NB4 (cell line): ENCODE measurements at places on chromosomes 4 and X.

DNA sequence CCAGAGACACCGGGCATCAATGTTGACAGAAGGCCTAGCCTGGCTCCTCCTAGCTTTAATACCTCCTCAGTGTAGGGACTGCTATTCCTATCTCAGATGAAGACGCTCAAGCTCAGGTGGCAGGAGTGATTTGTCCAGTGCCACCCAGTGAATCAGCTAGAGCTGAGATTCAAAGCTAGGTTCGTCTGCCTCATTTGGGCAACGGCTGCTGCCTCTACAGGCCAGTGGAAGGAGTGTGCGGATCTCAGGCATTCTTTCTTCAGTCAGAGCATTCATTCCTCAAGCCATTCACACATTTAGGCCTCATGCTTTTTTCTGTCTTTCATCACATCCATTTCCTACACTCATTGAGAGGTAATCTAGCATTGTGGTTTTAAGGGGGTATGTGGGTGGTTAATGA, 7.3 kb downstream of the TSR2 start:
- DNase-seq, result peak; percentile 21

DNA sequence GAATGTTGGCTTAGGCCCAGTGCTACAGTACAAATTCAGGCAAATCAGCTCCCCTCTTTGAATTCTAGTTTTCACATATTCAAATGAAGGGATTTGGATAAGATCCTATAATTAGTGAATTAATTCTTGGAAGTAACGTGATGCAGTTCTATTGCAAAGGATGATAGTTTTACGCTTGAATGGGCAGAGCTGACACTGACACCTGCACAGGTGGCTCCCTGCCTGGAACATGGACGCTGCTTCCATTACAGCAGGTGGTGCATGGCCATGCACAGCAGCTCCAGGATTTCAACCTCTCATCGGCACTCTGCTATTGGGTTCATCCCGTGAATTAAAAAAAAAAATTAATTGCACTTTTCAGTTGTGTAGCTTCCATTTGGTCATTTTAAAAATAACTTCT, 28.4 kb upstream of the RPS6KA6 start:
- DNase-seq, result no peak

- no peak for DNase-seq
Measured at GRCh38 chr4:176939445-176939844, 146.7 kb upstream of the VEGFC start.

DNA sequence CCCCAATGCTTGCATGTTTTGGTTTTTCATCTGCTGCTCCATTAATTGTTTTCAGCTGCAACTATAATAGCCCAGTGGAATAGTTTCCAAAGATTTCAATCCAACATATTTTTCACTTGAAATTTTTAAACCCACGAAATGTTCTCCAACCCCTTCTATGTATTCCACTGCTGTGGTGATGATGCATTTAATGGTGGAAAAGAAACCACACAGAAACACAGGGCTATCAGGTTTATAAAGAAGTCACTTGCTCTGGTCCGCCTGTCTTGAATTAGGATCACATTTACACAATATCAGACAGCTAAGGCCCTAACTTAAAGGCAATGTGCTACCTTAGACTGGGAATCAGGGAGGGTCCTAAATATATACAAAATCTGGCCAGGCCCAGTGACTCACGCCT, 35.0 kb downstream of the OPHN1 start:
- no peak for DNase-seq

DNA sequence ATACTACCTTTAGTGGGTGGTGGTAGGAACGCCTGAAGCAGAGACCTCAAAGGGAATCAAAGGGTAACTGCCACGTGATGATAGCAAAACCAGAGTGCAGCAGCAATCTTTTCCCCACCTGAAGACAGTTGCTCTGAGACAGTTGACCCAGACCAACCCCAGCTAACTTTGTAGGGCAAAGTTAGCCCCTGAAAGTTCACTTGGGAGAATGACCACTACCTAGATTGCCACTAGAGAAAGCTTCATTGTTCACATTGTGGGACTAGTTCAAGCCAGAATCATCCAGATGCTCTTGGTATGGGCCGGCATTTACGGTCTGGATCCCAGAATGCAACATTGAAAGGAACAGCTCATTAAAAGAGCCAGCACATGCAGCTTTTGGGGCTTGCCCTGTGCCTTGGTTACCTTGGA, 4.1 kb downstream of the SEPTIN6 start:
- no peak for DNase-seq

- no peak for DNase-seq
Measured at GRCh38 chr4:99986792-99987191, 36.7 kb upstream of the H2AZ1 start.
